ENCODE measurements at places on chromosomes 7 and 10. TPM values are rescaled to one million over a fixed set of nuclear protein-coding genes. Genes with fewer than 3 reads are reported as not detected.

GRCh38 chr10:5692461-5693358, 8.1 kb downstream of the TASOR2 start:
- peak; percentile 69 for DNase-seq
- peaks cover 55% of the 10 kb centered on the region for H3K4me1 ChIP-seq
- H3K36me3 ChIP-seq: no peaks in the 10 kb centered on the region
- H3K4me3 ChIP-seq: peak overlapping the region; percentile 88
- no peaks in the 10 kb centered on the region for H3K27me3 ChIP-seq

MMRN2 gene
- not detected for polyA plus RNA-seq

NME8 gene
- polyA plus RNA-seq: not detected

- H3K4me1 ChIP-seq: no peaks in the 10 kb centered on the region
- H3K4me3 ChIP-seq: no peak overlapping the region
- no peak for DNase-seq
- no peaks in the 10 kb centered on the region for H3K36me3 ChIP-seq
- H3K27me3 ChIP-seq: peaks cover 7% of the 10 kb centered on the region
These were observed 38.0 kb downstream of the ZCCHC24 start for GRCh38 chr10:79407423-79407796.

CH25H gene
- polyA plus RNA-seq: not detected

All from naive thymus-derived CD8-positive, alpha-beta T cell (primary cell).